ENCODE measurements at places on chromosomes 3 and 15.
A peak's percentile ranks its signal among the peaks of the same experiment; 100 is the strongest.

GRCh38 chr3:129572603-129573002, 29.6 kb downstream of the H1-8 start:
- no peak for DNase-seq

DNA sequence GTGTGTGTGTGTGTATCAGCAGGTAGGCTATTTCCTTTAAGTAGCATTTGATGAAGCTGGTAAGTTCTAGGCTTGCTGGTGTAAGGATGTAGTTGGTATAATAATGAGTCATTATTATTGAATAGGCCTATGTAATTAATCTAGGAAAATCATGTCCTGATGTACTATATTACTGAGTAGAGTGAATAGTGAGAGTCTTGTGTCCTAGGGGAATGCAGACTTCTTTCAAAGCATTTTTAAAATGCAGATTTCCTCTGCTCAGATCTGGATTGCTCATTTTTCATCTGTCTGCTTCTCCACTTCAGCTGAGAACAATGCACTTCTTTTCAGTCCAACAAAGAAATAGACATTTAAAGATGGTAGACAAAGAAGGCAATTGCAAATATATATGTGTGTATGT, 434.2 kb upstream of the ONECUT1 start:
- DNase-seq = no peak

GRCh38 chr3:151562891-151563290, 102.0 kb upstream of the IGSF10 start:
- DNase-seq = no peak

- DNase-seq = no peak
Measured at GRCh38 chr3:188792793-188793192, 379.0 kb upstream of the TPRG1 start.

GRCh38 chr3:36876181-36876936, 68.5 kb downstream of the TRANK1 start:
- peak; percentile 47 for DNase-seq

DNA sequence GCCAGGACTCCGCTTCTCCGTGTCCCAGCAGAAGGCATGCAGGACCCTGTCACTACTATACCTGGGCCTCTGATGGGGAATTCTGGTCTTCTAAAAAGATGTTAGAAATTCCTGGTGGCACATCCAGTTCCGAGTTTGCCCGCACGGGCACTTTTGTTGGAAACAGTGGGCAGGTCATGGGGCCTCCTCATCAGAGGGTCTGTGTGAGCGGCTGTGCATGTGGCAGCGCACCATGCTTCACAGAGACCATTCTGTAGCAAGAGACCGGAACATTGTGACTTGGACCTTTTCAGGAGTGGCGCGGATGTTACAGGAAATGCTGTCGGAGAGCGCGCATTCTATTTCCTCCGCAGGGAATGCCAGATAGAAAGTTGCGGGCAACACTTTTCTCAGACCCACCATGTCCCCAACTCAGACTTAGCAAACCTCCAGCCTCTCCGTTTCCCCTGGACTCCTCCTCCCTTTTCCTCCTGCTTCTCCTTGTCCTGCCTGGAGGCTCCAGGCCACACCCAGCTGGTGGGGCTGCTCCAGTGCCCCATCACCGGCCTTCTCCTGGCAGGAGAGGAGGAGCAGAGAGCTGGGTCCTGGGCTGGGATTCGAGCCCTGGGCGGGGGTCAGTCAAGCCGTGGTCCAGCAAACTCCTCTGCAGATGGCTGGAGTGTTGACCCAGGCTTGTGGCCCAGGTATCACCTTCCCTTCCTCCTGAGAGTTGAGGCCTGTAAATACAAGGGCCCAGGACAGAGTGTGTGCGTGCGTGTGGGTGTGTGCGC, 46.6 kb downstream of the KLF13 start:
- DNase-seq = no peak

DNA sequence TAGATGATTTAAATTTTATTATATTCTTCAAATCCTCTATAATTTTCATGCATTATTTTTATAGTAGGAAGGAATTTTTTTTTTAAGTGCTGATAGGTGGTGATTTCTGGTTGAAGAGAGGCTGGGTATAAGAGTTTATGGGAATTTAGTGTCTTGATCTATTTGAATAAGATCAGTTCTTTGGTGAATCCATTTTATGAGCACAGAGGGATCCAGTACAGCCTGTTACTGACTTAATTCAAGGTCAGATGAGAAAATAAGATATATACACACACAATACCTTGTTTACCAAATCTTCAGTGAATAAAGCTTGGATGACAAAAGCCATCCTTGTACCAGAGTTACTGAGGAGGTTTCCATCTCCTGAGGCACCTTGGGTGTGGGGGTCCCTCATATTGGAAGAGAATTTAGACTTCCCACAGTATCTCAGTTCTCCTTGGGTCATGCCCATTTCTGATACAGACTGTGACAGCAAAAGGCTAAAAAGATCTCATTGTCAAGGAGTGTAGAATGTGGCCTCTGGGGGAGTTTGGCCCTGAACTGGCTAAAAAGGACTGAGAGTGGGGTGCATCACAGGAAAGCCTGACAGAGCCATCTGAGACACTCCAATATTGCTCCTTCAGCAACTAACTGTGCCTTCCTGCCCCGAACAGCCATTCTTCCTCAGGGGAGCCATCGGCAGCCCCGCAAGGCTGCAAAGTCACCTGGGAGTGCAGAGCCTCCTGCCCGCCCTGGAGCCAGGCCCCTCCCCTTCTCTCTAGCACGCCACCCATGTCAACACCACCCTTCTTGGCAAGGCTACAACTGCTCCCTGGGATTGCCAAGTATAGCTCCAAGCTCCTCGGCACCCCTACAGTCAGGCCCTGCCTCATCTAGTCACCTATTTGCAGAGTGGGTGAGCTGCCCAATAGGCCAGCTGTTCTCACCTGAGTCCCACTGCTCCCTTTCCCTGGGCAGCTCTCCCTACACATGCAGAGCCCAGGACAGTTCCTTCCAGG, 43.1 kb upstream of the HACD2 start:
- DNase-seq = no peak

- no peak for DNase-seq
Measured at GRCh38 chr3:124318656-124319055, 326.7 kb upstream of the ROPN1 start.

DNA sequence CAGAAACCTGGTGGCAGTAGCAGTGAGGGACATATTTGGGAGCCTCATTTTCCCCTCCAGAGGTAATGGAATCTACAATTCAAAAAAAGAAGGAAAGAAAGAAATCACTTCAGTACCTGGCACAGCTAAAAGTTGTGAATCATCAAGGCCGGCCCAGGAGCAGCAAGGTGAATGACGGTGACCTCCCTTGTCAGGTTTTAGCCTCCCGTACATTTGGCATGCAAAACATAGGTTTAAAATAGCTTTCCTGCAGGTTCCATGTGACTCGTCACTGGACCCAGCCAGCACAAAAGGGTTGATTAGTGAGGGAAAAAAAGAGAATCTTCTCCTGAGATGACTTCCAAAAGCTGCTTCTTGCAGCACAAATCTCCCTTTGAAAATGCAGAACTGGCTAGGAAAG, 394.2 kb downstream of the LSAMP start:
- no peak for DNase-seq

DNA sequence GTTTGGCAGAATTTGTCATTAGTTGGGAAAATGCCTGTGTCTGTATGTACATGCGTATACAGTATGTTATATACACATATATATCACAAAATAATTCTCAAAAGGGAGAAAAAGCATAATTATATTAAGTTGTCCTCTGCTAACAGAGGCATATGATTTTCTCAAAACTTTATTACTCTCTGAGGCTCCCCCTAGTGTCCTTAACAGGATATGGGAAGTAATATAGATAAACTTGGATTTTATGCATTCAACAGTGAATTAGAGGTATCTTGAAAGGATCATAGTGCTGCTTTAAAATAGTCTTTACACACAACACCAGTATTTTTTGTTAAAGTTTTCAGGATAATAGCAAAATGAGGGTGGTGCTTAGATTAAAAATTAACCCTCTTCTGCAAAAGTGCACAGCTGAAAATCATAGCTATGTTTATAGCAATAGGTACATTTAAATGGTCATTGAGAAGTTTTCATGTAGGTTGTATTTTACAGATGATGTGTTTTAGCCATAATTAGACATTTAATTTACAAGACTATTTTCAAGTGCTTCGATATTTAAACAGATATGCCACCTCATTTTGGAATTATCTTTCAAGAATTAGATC, 454.0 kb upstream of the ROBO2 start:
- DNase-seq = no peak

DNA sequence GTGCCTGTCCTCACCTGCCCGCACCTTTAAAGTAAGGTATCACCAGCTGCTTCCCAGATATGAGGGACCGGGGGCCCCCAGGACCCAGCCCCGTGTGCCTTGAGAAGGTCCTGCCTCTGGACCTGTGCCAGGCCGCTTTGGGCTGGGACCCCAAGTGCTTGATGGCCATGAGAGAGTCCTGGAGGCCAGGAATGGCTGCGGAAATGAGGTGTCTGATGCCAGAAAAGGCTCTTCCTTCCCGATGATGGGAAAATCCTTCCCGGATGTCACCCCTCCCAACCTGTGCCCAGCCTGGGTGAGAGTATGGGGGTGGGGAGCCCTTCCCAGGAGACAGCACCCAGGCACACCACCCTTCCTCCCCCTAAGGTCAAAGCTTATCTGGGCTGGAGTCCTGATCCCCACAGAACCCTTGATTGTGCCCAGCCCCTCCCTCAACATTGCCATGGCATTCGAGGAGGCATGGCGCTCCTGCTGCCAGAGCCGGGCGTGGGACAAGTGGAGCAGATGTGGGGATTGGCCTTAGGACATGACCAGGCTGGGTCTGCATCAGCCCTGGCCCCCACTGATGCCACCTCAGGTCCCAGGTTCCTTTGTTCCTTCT, 14.2 kb downstream of the SEMA3F start:
- no peak for DNase-seq

GRCh38 chr3:194518652-194519051, 31.9 kb upstream of the ATP13A3 start:
- DNase-seq = no peak

- no peak for DNase-seq
Measured at GRCh38 chr3:2097641-2098191, 950 bp upstream of the CNTN4 start.

DNA sequence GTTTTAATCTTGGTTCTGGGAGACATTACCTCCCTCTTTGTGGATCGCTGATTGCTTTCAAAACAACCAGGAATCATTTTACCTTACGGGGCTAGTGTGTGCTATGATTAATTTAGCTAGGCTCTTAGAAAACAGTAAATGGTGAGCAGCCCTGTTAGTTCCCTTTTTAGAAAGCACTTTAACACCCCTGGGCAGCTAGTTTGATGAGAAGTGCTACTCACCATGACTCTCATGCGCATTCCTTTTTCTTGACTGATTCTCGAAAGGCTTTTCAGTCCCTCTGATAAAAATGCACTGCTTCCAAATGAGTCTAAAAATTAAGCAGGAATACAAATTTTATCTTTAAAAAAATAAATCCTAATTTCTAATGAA, 75.3 kb upstream of the LEKR1 start:
- no peak for DNase-seq

DNA sequence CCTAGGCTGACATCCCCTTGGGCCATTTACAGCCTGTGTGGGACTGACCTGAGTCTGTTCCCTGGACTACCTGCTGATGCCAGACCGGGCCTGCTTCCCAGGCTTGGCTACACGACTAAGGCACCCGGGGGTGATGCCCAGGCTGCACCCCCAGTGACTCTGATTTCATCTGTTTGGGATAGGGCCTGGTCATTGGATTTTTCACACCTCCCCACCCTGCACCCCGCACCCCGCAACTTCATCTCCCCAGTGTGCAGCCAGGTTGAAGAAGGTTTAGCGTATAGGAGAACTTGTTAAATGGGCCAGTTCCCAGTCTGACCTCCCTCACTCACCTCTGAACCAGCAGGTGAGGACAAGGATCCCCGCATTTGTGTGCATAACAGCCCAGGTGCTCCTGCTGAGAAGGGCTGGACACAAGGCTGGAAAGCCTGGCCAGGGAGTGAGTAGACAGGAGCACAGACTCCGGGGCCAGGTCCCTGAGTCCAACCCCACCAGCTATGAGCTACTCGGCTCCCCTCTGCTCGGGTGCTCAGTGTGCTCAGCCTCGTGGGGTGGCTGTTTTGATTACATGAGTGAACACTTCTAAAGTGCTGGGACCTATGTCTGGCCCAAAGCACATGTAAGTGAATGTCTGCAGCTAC, 18.5 kb downstream of the SLC6A20 start:
- DNase-seq = no peak

DNA sequence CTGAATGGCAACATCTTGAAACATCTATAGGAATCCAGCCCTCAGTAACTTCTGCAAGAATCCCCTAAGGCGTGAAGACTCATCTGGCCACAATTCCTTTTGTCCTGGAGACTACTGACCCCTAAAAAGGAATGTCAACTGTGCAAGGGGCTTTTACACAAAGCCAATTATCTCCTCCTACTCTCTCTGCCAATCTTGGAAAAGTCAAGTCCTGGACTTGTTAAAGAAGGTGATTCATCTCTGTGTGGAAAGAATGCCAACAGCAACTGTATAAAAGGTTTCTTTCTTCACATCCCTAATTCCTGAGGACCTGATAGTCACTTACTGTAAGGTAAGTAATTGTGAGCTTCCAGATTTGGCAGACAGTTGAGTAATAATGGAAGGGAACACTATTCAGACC, 22.3 kb downstream of the THRB start:
- DNase-seq = no peak

- DNase-seq = no peak
Measured at GRCh38 chr3:142912402-142913172, 23.7 kb upstream of the PCOLCE2 start.

- DNase-seq = no peak
Measured at GRCh38 chr3:107468782-107469181, 54.0 kb upstream of the BBX start.

- no peak for DNase-seq
Measured at GRCh38 chr3:165193366-165194254, 2.6 kb downstream of the SLITRK3 start.

GRCh38 chr15:78353093-78353492, 12.9 kb downstream of the CRABP1 start:
- no peak for DNase-seq

- DNase-seq = no peak
Measured at GRCh38 chr3:126546549-126547239, 12.0 kb downstream of the C3orf22 start.

DNA sequence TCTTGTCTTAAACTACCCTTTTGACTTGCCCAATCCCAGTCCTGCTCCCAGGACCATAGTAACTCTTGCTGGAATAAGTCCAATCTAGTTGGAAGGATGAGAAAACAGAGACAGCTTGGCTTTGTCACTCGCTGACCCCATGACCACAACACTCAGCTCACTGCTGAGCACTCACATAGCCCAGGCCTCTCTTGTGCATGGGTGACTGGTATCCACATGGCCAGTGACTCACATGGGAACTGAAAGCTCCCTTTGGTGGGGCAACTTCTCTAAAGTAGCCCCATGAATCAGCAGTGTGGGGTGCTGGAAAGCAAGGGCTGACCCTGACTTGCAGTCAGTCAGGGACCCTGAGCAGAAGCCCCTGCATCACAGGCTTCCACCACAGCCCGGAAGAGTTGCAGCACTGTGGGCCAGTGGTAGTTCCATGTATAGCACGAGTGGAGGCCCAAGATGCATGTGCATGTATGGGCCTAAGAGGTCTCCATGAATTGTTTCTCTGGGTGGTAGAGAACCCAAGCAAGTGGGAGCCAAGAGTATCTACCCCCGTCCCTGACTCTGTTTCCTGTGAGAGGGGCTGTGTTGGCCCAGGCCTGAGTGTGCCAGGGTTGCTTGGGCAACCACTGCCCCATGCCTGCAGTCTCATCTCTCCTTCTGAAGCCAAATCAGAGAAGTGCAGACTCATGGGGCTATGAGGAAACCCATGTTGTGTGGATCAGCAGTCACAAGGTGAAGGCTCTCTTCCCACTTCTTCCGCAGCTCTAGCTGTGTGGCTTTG, 62.1 kb upstream of the XCR1 start:
- DNase-seq = no peak
